ENCODE measurements at places on chromosomes 16 and 17.

DNA sequence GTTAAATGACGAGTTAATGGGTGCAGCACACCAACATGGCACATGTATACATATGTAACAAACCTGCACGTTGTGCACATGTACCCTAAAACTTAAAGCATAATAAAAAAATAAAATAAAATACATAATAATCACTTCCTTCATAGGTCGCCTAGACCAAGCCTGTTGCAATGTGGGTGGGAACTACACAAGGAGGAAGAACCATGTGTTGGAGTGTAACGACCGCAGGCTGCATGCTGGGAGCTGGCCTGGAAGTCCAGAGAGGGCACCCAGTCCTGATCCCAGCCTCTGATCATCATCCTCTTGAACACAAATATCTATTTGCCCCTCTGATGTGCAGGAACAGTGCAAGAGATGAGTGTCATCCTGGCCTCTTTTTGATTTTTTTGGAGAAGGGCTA, 224.7 kb upstream of the ASIC2 start:
- DNase-seq: no peak

- no peak for DNase-seq
These were observed 66.4 kb upstream of the SMIM36 start for GRCh38 chr17:55577687-55578086.

DNA sequence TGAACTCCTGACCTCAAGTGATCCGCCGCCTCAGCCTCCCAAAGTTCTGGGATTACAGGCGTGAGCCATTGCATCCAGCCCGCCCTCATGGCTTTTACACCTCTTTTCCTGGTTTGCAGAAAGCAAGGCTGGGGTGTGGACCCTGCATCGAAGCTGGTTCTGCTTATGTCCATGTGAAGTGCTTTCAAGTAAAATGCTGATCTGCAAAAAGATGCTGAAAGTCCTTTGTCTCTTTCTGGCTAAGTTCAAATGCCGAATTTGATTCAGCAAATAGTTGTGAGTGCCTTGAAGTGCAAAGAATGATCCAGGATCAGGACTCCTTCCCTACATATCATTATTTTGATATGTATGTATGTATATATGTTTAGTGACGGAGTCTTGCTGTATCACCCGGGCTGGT, 17.1 kb downstream of the NAA60 start:
- peak; percentile 25 for DNase-seq

DNA sequence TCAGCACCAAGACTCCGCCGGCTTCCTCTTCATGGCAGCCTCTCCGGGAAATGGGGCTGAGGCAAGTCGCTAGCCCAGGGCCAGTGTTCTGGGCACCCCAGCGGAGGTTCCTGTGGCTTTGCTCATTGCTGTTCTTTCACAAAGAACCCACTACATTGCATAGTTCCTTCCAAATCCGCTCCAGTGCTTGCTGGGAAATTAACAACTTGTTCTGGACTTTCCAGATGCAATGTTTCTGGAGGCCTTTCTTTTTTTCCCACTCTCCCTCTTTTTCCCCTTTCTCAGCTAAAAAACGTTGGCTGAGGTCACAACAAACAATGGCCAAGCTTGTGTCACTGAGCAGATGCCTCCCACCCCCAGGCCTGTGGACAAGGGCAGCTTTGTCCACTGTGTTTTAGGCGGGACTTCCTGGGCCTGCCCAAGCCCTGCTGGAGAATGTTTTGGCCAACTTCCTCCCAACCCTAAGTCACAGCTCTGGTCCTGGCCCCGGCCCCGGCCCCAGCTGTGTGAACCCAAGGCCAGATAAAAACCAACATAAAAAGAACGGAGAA, 131.5 kb upstream of the RCVRN start:
- peak; percentile 98 for DNase-seq

DNA sequence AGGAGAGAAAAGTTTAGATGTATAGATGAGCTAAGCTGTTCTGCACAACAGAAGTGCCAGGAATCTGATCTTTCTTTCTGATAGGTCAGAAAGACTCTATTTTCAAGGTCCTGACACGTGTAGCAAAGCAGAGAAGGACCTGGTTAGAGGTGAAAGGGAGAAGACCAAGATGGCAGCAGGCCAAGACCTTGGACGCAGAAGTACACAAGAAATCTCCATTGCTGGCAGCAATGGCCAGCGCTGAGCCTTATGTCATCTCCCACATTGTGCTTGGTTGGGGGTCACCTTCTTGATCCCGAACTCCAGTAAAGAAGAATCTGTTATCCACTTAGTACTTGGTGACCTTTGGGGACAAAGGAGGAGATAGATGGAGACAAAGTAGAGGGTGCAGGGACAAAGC, 41.8 kb upstream of the AKAP1 start:
- DNase-seq: no peak

GRCh38 chr17:19399750-19400450, 11.1 kb upstream of the RNF112 start:
- DNase-seq: no peak

- no peak for DNase-seq
These were observed 183.1 kb downstream of the CYLD start for GRCh38 chr16:50924759-50925545.

DNA sequence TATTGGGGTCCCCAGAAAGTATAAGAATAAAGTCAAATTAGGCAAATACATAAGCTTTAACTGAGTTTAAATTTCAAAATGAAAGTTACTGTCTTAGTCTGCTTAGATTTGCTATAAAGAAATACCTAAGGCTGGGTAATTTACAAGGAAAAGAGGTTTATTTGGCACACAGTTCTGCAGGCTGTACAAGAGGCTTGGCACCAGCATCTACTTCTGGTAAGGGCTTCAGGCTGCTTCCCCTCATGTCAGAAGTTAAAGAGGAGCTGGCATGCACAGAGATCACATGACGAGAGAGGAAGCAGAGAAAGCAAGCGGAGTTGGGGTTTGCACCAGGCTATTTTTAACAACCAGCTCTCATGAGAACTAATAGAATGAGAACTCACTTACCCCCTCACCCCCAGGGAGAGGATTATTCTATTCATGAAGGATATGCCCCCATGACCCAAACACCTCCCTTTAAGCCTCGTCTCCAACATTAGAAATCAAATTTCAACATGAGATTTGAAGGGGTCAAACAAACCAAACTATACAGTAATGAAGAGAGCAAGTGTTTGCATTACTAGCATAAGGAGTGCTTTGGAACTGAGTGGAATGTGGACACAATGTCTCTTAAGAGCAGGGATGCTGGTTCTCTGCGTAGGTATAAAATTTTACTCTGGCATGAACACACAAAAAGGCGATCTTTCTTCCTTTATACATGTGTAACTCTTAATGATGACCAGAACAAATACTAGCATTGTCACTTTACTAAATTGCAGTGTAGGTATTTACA, 292.8 kb upstream of the PMFBP1 start:
- DNase-seq: no peak

DNA sequence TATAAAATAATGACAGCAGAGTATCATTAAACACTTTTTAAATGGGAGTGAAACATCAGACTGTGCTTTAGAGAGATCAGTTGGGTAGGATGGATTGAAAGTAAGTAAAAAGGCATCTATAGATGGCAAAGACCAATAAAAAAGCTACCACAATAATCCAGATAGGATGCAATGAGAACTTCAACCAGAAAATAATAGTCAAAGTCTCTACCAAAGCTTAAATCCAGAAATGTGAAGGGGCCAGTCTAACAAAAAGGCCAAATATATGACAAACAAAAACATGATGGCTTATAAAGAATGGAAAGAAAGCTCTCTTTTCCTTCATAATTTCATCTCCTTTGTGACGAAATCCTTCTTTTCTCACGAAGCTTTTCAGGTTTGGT, 12.3 kb downstream of the KANSL1 start:
- no peak for DNase-seq

GRCh38 chr17:633133-633532, 81.5 kb downstream of the VPS53 start:
- DNase-seq: no peak

GRCh38 chr17:47676510-47677165, 17.3 kb upstream of the TBKBP1 start:
- DNase-seq: no peak

- no peak for DNase-seq
These were observed 18.6 kb upstream of the MNT start for GRCh38 chr17:2419486-2419885.

DNA sequence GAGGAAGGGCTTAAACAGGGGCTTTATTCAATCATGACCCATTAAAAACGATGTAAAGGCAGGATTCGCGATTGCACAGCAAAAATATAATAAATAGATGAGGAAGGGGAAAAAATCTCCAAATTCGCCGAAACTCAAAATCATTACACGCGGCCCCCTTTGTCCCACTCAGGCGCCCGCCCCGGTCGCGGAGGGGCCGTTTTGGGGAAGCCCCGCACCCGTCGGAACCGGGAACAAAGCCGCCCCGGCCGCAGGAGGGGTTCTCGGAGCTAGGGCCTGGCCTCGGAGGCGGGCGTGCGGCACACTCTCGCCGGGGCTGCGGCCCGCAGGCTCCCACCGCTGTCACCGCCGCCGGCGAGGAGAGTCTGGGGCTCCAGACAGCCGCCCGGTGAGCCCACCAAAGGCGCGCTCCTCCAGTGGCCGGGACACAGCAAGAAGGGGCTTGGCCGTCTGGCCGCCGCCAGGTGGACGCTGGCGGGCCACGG, 521 bp downstream of the C16orf87 start:
- peak; percentile 28 for DNase-seq

GRCh38 chr17:66943484-66943883, 21.0 kb upstream of the CACNG4 start:
- DNase-seq: no peak

- DNase-seq: no peak
These were observed 57.0 kb downstream of the HS3ST3A1 start for GRCh38 chr17:13544765-13545164.
